ENCODE measurements at places on chromosomes 3 and 15. TPM values are rescaled to one million over a fixed set of nuclear protein-coding genes. Genes with fewer than 3 reads are reported as not detected.

Gene C3orf85
- total RNA-seq: not detected

- H3K36me3 ChIP-seq: peaks cover 4% of the 10 kb centered on the region
- H3K4me1 ChIP-seq: no peaks in the 10 kb centered on the region
- DNase-seq: no peak
- H3K27me3 ChIP-seq: no peaks in the 10 kb centered on the region
Measured at GRCh38 chr3:191388823-191389222, 58.5 kb upstream of the UTS2B start.

Gene PLSCR2
- not detected for total RNA-seq

- DNase-seq: no peak
- no peak overlapping the region for H3K4me3 ChIP-seq
- H3K27me3 ChIP-seq: no peaks in the 10 kb centered on the region
- H3K27ac ChIP-seq: peak overlapping the region; percentile 15
- H3K36me3 ChIP-seq: no peaks in the 10 kb centered on the region
- H3K4me1 ChIP-seq: peaks cover 32% of the 10 kb centered on the region
Measured at GRCh38 chr3:57876632-57877031, 120.5 kb downstream of the SLMAP start.

DNA sequence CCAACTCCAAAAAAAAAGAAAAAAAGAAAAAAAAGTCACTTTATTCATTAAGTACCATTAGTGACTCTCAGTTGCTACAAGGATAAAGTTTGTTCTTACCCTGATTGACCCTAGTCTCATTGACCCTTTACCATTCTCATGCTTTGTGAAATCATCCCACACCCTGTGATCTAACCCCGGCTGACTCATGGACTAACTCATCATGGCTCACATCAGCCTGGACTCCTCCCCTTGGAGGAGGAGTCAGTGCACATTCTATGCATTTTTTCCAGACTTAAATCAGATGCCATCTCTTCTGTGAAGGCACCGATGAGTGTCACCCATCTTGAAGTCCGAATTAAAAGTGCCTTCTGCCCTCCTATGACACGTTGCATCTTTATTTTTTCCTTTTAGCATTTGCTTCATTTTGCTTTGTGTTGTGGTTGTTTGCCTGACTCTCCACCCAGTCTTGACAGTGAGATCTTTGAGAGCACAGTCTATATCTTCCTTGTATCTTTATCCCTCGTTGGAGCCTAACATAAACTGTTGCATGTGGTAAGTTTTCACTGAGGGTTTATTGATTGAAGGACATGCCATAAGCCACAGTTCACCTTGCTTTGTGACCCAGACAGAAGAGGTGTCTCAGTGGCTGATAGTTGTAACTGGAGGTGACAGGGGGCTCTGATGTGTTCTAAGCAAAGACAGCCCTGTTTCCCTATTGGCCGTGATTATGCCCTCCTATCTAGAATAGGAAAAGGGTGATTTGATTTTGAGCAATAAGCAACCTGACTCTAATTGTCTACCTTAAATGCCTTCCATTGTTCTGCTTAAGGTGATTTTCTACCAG, 72.1 kb downstream of the IL1RAP start:
- no peaks in the 10 kb centered on the region for H3K36me3 ChIP-seq
- peaks cover 3% of the 10 kb centered on the region for H3K4me1 ChIP-seq
- H3K27me3 ChIP-seq: no peaks in the 10 kb centered on the region

Gene SLC15A2
- total RNA-seq: 5.1 TPM

Gene IQCH
- total RNA-seq: 2.3 TPM
